ENCODE measurements at places on chromosomes 11 and 22.
A peak's percentile ranks its signal among the peaks of the same experiment; 100 is the strongest.

GRCh38 chr22:48895831-48896765, 931.6 kb downstream of the BRD1 start:
- peak; percentile 13 for DNase-seq

- DNase-seq = no peak
These were observed 260.2 kb upstream of the NARS2 start for GRCh38 chr11:78834886-78835285.

- no peak for DNase-seq
These were observed 16.0 kb downstream of the CDC45 start for GRCh38 chr22:19495562-19496323.

DNA sequence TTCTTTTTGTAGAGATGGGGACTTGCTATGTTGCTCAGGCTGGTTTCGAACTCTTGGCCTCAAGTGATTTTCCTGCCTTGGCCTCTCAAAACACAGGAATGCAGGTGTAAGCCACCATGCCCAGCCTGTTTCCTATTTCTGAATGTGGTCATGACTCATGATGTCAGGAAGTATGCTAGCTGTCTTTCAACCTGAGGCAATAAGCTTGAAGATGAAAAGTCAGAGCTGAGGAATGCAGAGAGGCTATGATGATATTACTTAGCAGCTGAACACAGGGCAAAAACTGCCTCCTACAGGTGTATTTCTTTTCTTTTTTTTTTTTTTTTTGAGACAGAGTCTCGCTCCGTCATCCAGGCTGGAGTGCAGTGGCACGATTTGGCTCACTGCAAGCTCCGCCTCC, 9.0 kb upstream of the NUCB2 start:
- DNase-seq = no peak

DNA sequence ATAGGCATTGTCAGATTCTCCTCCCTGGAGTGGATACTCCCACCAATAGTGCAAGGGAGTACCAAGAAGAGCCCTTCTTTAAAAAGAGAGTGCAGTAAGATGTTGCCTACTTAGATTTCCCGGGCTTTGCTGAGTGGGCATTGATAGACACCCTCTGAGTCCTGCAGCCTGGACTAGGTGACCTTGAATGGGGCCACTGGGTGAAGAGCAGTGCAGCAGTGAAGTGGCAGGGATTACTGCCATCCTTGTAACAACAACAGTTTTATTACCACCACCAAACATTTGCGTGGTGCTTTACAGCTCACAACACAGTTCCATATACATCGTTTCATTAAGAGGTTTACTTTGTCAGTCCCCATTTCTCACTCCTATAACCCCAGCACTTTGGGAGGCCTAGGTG, 59.4 kb downstream of the MICAL2 start:
- DNase-seq = no peak

DNA sequence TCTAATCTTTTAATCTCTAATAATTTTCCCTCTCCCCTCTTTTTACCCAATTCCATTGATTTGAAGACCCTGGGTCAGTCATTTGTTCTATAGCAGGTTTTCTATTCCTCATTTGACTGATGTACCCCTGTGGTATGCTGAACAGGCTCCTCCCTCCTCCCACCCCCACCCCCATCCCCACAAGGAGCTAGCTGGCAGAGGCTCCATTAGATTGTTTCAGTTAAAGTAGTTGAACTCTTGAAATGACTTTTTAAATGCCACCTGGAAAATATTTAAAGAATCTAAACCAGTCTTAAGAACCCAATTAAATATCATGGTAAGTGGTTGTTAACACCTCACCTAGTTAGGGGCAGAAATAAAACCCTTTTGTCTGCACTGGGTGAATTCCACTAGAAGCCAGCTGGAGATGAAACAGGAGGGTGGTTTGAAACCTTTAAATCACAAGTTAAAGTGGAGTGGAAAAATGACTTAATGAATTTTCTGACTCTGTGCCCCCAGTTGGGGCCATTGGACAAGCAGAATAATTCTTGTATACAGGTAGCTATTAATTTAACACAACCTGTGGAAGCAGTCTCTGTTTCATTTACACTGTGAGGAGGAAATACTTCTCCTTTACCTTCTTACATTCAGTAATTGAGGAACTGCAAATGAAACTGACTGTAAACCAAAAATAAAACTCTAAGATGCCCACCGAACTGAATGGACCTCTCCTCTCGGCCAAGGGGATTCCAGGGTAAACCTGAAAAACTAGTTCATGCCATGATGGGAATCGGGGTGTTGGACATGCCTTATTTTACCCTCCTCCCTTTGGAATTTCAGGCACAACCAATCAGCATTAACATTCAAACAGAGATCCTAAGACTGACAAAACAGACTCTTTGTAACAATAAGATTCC, 30.7 kb downstream of the PRR5L start:
- no peak for DNase-seq

GRCh38 chr22:24147666-24148065, 33.6 kb upstream of the SUSD2 start:
- DNase-seq = no peak

DNA sequence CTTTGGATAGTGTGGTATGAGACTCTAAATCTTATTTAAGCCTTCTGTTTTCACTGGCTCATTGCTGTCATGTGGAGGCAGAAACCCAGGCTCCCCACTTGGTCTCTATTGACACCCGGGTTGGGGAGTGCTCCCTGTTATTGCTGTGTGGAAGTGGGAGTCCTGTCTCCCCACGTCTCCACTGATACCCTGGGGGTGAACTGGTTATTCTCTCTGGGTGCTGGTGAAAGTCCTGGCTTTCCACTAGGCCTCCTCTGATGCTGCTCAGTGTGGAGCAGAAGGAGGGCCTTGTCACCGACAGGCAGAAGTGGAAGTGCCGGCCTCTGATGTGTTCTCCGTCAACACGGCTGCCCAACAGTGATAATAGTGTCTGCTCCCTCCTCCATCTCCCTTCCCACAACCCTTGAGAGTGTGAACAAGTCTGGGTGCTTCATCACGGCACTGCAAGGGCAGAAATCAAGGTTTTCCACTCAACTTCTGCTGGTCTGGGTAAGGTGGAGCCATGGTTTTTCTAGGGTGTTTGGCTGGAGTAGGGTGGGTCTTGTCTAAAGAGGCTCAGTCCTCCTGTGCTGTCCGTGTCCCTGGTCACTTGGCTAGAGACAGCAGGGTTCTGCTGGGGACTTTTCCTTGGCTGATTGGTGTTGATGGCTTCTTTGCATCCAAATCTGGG, 240.7 kb upstream of the B3GAT1 start:
- no peak for DNase-seq

DNA sequence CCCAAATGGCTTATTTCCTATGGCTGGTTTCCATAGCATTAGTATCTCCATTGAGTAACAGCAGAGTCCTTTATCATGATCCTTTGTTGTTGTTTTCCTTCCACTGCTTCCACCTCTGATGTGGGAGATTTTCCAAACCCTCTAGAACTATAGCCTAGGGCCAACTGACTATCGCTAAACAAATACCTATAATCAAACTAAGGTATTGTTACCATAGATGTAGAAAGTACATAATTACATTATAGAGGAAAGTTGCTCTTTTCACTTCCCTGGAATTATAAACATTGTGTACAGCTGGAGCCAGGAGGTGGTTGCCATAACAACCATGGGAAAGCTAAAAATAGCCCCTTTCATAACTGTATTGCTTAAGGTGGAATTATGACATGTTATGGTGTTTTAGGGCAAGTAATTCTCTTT, 47.0 kb upstream of the ALKBH3 start:
- DNase-seq = no peak

- DNase-seq = no peak
These were observed 38.2 kb downstream of the TRIOBP start for GRCh38 chr22:37734964-37735451.

DNA sequence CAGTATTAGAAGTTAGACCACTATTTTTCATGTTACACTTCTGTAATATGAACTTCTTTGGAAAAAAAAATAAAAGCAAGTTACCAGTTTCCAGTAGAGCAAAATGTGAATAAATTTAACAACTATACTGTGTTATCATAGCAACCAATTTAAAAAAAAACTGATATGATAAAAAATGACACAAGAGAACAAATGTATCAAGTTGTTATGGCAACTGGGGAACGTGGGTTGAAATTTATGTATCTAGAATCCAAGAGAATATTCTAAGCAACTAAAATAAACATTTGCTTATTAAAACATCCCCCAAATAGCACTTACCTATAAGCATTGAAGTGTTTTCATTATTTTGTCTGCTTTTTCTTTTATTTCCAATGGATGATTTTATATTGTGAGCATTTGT, 442.4 kb downstream of the DLG2 start:
- no peak for DNase-seq

DNA sequence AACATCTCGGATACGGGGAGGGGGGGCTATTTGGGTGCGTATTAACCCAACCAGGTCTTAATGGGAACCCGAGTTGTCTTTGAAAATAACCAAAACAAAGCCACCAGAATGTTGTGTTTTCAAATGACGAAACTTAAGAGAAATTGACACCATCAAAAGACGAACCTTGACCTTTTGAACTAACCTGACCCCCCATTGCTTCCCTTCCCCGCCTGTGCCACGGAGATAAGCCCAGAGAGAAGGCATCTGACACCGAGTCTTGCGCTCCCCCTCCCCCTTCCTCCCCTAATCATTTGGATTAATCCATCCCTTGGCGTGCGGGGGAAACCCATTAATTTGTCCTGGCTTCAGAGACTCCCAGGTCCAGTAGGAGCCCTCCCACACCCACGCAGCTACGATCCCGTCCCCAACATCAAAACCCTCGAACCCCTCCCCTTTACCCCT, 4.5 kb upstream of the GCAT start:
- no peak for DNase-seq

DNA sequence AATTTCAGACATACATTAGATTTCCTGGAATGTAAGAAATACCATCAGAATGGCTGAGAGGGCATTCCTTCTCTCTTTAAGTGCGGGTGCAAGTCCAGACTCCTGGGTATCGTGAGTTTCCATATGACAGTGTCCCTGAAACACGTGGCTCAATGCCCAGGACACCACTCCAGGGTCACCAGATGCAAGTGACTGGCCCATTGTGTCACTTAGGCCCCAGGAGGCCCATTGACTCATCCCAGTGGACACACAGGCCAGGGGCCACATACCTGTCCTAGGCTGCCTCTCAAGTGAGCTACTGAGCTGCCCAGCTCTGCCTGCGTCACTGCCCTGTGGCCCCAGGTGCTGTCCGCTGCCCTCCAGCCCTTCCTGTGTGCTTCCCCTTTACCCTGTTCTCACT, 18.5 kb downstream of the FBLN1 start:
- no peak for DNase-seq

DNA sequence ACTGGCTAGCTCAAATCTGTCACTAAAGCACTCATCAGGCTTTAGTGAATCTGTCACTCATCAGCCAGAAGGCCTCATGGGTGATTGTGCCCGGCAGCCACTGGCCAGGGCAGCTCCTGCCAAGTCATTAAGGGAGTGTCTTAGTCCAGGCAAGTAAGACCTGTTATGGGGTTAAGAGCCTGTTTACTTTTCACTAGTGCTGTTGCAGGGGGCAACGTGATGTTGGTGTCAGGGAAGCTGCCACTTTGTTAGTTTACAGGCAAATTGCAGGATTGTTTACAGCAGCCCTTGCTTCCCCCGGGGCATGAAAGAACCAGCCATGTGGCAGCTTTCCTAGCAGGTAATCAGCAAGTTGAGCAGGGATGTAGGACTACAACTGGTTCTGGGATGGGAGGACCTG, 155.6 kb upstream of the NCAM1 start:
- no peak for DNase-seq

DNA sequence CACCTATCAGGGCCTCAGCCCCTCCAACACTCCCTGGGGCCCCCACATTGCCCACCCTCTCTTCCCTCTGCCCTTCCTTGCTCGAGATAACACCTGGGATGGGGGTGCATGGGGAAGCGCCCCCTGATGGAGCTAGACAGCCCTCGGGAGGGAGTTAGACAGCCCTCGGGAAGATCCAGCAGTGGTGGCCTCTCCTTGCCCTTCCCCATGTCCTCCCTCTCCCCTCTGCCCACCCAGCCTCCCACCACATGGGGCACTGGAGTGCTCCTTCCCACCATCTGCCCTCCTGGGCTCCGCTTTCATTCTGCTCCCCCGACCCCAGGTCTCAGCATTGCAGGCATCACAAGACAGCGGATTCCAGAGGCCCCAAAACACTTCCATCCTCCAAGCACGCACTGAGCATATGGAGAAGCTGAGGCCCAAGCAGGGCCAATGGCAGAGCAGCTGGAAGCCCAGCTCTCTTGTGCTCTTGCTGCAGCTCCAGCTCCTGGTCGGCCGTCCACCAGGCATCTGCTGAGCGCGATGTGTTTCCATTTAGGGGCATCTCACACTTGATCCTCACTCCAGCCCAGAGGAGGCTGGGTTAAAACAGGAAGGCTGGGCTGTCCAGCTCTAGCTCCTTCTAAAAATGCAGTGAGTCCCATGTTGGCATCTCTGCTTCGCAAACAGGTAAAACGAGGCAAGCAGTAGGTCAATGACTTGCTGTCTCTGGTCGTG, 65.6 kb downstream of the IGLL1 start:
- DNase-seq = no peak

DNA sequence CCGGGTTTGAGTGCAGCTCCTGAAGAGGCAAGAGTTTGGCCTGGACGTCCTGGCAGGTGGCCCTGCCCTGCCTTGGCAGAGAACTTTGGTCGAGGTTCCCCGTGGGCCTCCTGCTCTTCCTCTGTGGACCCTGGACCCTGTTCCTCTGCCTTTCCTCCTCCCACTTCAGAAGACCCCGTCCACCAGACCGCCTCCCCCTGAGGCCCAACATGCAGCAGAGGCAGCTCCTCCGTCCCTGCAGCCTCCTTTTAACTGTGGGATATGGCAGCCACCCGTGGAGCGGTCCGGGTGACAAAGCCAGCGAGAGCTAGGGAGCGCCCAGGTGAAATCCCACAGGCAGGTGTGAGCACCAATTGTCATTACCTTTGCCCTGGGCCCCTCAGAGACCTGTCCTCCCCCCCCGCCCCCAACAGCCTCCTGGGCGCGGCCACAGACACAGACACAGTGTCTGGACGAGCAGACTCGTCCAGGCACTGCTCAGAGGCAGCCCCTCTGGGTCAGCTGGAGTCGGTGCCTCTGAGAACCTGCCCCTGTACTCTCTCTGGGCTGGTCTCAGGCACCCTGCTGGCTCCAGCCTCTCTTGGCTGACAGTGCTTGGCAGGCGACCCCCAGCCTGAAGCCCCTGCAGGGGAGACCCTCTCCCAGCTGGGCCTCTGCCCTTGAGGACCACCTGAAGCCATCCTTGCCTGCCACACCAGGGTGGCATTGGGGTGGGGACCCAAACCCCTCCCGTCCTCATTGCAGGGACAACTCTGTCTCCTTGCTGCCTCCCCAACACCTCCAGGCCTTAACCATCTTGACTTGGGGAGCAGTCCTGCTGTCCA, 4.1 kb upstream of the PTDSS2 start:
- DNase-seq = no peak

GRCh38 chr11:15374418-15374817, 259.7 kb downstream of the INSC start:
- no peak for DNase-seq

All from stimulated activated CD4-positive, alpha-beta T cell treated with anti-CD3 and anti-CD28 coated beads, Interleukin-2, amount 100 ng/mL, for 24 hours (primary cell).